ENCODE measurements at places on chromosomes 13 and 19. TPM values are rescaled to one million over a fixed set of nuclear protein-coding genes. Genes with fewer than 3 reads are reported as not detected.

Gene RAB11B
- total RNA-seq = 70.0 TPM

Gene SHD
- 7.5 TPM for total RNA-seq

Gene CCDC70
- total RNA-seq = not detected

Gene FAM32A
- 62.3 TPM for total RNA-seq

Gene LHB
- total RNA-seq = 1.9 TPM

Gene ZBTB32
- total RNA-seq = not detected

All from GM23338 (cell line).